ENCODE measurements at places on chromosomes 12 and 14.

DNA sequence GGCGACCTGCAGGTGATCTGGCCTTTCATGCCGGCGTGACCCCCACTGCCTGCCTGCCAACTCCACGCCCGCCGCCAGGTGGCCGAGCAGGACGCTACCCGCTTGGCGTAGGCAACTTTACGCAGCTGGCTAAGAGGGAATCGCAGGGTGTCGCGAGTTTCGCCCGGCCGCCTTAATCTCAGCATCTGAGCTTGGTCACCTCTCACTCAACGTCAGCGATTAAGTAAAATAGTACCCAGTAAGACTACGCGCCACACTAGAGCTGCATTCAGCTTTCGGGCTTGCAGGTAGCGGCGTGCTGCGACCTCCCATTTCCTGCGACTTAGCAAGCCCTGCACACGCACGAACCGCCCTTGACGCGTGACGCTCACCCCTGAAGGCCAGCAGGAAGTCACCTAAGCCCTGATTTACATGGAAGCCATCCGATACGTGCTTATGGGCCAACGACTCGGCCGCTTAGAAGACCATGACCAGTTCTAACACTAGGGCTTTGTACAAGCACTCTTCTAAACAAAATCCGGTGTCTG lies 33.2 kb downstream of the WBP11 start:
- peak; percentile 90 for DNase-seq

DNA sequence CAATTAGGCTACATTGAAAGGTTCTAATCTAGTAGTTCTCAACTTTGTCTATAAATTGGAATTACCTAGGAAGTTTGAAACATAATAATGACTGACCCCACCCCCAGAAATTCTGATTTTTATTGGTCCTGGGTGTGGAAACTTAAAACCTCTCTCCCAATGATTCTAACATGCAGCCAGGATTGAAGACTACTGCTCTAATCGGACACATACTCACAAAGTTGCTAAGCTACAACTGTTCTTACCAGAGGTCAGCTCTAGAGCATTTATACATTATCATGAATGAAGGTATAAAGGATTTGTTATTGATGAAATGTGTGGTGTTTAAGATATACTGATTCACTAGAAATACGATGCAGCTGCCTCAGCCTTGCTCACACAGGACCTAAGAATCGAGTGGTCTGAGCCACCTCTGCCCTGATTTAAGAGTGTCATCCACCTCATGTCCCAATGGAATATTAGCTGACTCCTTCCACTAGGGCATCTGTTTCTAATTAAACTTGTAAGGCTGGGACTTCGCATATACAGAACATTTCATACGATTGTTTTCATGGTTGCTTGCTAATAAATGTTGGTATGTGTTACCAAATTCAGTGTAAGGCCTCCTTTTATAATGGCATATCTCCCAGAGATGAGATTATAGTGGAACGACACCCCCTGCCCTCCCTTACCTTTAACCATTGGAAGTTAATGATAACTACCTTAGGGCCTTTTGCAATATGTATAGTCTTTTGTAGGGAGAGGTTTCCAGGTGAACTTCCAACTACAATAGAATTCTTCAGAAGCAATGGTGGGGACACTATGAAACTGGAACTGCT lies 410.8 kb upstream of the PDE3A start:
- no peak for DNase-seq

GRCh38 chr14:105468621-105469241 lies 5.9 kb upstream of the CRIP2 start:
- DNase-seq = no peak

GRCh38 chr12:132554845-132555630 lies 55.3 kb downstream of the LRCOL1 start:
- DNase-seq = peak; percentile 26

DNA sequence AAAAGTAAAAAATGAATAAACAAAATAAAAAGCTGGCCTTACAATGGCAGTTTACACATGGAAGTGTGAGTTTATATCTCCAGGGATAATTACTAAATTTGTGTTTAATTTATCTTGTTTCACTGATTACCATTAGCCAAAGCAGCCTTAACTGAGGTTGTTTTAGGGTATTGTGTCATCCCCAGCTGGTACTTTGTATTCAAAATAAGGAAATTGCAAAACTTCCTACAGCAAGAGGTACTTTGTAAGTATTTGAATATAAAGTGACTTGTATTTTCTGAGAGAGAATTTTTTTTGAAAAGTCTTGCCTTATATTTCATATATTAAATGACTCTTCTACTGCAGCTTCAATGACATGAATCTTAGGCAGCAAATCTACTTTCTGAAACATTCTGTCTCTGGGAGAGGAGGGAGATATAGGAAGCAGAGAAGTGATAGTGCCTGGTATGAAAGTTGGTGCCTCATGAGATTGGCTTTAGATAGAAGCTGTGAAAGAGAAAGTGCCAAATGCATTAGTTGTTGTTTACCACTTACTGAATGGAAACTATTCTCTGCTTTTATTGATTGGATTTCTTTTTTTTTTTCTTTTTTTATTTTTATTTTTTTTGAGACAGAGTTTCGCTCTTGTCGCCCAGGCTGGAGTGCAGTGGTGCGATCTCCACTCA lies 6.7 kb downstream of the FNTB start:
- DNase-seq = no peak

GRCh38 chr12:115619889-115620288 lies 657.6 kb downstream of the MED13L start:
- DNase-seq = no peak

- DNase-seq = no peak
Measured at GRCh38 chr12:116672842-116673516, 64.9 kb downstream of the SPRING1 start.

GRCh38 chr12:131613678-131614077 lies 97.2 kb upstream of the SFSWAP start:
- no peak for DNase-seq

DNA sequence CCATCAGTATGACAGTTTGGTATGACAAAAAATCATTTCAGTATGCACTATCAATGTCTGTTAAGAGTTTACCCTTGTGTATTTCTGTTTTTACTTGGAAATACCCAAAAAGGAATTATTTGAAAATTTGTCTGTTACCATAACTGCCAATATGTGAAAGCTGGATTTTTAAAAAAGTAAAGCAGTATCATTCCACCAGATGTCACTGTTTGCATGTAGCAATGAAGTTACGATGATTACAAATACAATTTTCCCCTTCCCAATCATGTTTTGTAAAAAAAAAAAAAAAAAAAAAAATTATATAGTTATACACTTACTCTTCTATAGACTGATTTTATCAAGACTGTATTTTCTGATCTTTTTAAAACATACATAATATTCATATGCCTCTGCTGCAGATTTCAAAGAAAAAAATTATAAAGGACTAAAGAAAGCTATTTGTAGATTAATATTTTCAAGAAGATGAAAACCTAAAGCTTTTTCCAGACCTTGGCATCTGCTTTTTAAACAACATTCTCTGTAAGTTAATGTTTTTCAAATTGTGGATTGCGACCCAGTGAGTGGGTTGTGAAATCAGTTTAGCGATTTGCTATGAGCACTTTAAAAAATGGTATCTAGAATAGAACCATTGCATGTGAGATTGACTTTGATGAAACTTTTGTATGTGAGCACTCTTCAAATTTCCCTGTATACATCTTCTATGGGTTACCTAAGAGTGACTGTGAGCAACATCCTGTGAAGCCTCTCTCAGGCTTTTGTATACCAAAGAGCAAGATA lies 114.2 kb downstream of the TTC6 start:
- no peak for DNase-seq

GRCh38 chr12:12683136-12683697 lies 12.8 kb downstream of the GPR19 start:
- no peak for DNase-seq

GRCh38 chr14:26538176-26538575 lies 59.7 kb downstream of the NOVA1 start:
- DNase-seq = no peak

GRCh38 chr12:99387661-99388060 lies 259.9 kb upstream of the GARIN6 start:
- DNase-seq = no peak

DNA sequence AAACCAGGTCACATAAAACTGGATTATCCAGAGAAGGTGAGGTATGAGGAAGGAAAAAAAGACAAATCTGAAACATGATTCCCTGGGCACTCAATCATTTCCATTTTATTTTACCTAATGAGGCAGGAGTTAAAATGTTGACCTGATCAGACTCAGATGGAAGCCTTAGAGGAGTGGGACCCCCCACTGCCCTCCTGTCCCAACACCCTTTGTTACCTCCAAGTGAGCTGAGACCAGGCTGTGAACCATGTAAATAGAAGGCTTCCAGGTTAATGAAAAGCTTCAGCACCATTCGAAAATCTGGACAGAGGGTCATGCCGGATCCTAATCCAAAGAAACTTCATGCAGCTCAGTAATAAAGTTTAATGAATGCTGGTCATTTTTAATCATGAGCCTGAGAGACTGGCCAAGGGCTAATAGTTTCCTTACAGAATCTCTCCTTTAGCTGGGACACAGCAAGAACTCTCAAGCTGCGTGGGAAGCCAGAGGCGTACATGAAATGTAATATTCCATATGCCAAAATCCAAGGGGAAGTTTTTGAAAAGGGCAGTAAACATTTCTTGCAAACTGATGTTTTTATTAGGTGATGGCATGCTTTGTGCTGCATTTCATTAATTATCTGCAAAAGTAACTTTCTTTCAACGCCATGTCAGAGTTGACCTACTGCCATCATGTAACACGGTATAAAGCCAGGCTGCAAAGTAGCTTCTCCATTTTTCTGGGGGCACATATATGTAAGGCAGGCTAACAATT lies 183.0 kb downstream of the PAX9 start:
- no peak for DNase-seq

DNA sequence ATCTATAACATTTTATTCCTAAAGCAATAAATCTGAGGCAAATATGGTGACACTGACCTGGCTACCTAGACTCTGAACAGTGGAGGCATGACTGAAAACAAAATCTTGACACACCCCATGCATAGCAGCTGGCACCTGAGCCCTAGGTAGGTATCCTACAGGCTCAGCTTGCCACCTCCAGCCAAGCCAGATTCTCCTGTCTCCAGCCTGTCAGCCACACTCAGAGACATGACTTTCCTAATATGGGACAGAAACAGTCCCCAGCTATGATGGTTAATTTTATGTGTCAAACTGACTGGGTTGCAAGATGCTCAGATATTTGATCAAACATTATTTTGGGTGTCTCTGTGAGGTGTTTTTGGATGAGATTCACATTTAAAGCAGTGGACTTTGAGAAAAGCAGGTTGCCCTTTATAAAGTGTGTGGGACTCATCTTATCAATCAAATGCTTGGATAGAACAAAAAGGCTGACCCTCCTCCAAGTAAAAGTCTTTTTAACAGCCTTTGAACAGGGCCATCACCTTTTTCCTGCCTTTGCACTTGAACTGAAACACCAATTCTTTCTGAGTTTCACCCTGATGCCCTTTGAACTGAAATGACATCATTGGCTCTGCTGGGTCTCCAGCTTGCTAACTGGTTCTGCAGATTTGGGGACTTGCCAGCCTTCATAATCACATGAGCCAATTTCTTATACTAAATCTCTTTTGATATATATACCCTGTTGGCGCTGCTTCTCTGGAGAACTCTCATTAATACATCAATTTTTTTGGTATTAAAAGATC lies 125.4 kb downstream of the LLPH start:
- DNase-seq = no peak

DNA sequence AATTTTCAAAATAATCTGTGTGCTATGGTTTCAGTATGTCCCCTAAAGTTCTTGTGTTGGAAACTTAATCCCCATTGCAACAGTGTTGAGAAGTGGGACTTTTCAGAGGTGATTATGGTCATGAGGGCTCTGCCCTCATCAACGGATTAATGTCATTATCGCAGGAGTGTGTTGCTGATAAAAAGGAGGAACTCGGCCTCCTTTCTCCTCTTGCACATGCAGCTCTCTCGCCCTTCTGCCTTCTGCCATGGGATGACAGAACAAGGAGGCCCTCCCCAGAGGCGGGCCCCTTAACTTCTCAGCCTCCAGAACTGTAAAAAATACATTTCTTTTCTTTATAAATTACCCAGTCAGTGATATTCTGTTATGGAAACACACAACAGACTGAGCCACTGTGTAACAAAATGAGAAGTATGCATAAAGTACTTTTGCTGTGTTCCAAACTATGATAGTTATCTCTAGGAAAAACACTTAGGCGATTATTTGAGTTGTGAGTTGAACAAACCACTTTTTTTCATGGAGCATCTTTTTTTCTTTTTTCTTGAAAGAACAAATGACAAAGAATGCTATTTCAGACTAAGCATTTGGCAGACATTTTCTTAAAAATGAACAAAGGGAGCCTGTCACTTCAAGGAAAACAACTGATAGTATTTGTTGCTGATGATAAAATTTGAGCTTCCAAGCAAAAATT lies 134.8 kb upstream of the FUT8 start:
- DNase-seq = no peak

DNA sequence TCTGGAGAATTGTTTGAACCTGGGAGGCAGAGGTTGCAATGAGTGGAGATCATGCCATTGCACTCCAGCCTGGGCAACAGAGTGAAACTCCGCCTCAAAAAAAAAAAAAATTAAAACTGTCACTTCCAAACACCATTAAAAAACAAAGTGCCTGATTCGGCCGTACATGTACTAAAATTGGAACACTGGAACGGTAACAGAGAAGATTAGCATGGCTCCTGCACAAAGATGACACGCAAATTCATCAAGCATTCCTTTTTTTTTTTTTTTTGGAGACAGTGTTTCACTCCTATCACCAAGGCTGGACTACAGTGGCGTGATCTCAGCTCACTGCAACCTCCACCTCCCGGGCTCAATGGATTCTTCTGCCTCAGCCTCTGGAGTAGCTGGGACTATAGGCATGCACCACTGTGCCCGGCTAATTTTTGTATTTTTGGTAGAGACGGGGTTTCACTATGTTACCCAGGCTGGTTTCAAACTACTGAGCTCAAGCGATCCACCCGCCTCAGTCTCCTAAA lies 40.2 kb upstream of the SINHCAF start:
- DNase-seq = no peak

- DNase-seq = peak; percentile 51
Measured at GRCh38 chr12:48999371-49000131, at the start of gene DDN. Gene DDN (minus strand): TSS chr12:48999375. CDS start chr12:48999287, 88 bp downstream.

- no peak for DNase-seq
Measured at GRCh38 chr14:88049266-88049665, 44.3 kb downstream of the GPR65 start.

- DNase-seq = no peak
Measured at GRCh38 chr14:68333262-68333661, 459.6 kb downstream of the ZFP36L1 start.

GRCh38 chr14:78358591-78358990 lies 188.4 kb downstream of the NRXN3 start:
- DNase-seq = no peak

DNA sequence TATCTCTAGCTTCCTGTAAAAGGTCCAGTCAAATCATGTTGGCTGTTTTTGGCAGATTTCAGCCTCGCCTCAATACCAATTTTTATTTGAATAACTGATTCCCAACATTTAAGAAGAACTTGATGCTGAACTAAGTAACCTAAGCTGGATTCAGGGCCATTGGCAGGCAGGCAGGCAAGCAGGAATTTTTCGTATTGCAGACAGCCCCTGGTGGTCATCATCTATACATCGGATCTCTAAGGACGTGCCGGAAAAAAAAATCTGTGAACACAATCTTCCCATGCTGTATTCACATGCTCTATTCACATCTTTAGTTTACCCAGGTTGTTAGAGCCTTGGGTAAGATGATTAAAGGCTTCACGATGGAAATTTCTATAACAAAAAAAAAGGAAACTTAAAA lies 7.0 kb downstream of the VCPKMT start:
- no peak for DNase-seq
